ENCODE measurements at places on chromosomes 4 and X. TPM values are rescaled to one million over a fixed set of nuclear protein-coding genes. Genes with fewer than 3 reads are reported as not detected.

GRCh38 chr4:88803600-88804096 is 106.0 kb upstream of the NAP1L5 start:
- no peaks in the 10 kb centered on the region for H3K36me3 ChIP-seq
- no peaks in the 10 kb centered on the region for H3K27me3 ChIP-seq
- H3K4me1 ChIP-seq: no peaks in the 10 kb centered on the region
- H3K27ac ChIP-seq: no peak overlapping the region
- H3K4me3 ChIP-seq: no peak overlapping the region

DNA sequence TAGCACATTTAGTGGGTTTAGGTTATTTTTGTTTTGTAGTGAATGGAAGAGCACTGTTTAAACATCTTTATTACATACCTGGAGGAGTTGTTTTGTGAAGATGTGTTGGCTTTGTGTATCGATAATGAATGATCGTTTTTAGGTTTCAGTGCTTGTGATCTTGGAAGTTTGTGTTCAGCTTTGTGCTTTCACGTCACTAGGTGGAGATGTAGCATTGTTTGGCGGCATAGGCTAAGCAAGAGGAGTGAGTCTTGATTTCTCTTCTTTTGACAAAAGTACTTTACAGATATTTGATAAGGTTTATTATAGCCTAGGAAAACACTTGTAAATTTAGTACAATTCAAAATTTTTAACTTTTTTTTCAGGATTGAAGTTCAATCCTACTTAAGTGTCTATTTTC is 50.4 kb downstream of the PDK3 start:
- H3K27me3 ChIP-seq: no peaks in the 10 kb centered on the region
- no peak overlapping the region for H3K27ac ChIP-seq
- no peak overlapping the region for H3K4me3 ChIP-seq
- no peaks in the 10 kb centered on the region for H3K4me1 ChIP-seq

ARSJ gene
- 0.52 TPM for total RNA-seq

DNA sequence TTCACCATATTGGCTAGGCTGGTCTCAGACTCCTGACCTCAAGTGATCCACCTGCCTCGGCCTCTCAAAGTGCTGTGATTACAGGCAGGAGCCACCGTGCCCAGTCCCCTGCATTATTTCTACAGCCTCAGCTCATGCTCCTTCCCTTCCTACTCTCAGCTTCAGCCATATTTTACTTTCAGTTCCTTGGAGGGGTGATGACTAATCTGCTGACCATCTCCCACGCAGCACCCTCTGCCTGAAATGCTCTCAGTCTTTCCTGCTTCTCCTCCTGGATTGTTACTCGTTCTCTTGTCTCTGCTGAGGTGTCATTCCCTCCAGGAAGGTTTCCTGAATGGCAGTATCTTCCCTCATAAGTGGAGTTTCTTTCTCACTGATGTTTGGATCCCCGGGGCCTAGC is 63.3 kb downstream of the MOSPD2 start:
- no peaks in the 10 kb centered on the region for H3K27me3 ChIP-seq
- DNase-seq: no peak
- no peak overlapping the region for H3K4me3 ChIP-seq
- H3K36me3 ChIP-seq: no peaks in the 10 kb centered on the region
- no peak overlapping the region for H3K27ac ChIP-seq

AMBN gene
- total RNA-seq: not detected

GRCh38 chr4:85591406-85592098 is 116.6 kb downstream of the ARHGAP24 start:
- H3K27me3 ChIP-seq: no peaks in the 10 kb centered on the region
- no peak overlapping the region for H3K4me3 ChIP-seq
- H3K36me3 ChIP-seq: no peaks in the 10 kb centered on the region

- H3K4me1 ChIP-seq: no peaks in the 10 kb centered on the region
- no peak overlapping the region for H3K27ac ChIP-seq
- H3K36me3 ChIP-seq: no peaks in the 10 kb centered on the region
- DNase-seq: no peak
Measured at GRCh38 chrX:42242004-42242403, 318.6 kb upstream of the CASK start.

- H3K27me3 ChIP-seq: no peaks in the 10 kb centered on the region
- no peak overlapping the region for H3K4me3 ChIP-seq
- no peaks in the 10 kb centered on the region for H3K36me3 ChIP-seq
- H3K4me1 ChIP-seq: no peaks in the 10 kb centered on the region
Measured at GRCh38 chrX:141314441-141314840, 72.1 kb upstream of the SPANXC start.

GRCh38 chr4:24984602-24985532 is 45.9 kb downstream of the LGI2 start:
- peaks cover 8% of the 10 kb centered on the region for H3K4me1 ChIP-seq
- no peak for DNase-seq
- no peak overlapping the region for H3K4me3 ChIP-seq
- H3K27ac ChIP-seq: no peak overlapping the region

IL1RAPL2 gene
- not detected for total RNA-seq

F9 gene
- not detected for total RNA-seq

DNA sequence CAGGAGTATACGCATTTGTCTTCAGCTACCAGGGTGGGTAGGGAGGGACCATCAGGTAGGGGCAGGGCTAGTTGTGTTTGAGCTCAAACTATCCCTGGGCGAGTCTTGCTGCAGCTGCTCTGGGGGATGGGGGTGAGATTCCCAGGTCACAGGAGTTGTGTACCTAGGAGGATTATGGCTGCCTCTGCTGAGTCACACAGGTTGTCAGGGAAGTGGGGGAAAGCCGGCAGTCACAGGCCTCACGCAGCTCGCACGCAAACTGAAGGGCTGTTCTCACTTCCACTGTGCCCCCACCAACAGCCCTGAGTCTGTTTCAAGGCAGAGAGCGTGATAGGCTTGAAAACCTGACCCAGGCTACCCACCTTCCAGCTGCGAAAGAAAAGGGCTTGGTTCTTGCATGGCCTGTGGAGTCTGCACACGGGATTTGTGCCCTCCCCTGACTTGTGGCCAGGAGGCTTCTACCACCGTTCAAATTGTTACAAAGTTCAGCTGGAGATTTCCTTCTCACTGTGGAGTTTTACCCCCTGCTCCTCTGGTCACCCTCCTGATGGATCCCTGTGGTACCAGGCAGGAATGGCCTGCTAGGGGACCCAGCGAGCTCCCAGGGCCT is 63.8 kb downstream of the ARFIP1 start:
- H3K4me1 ChIP-seq: peaks cover 6% of the 10 kb centered on the region
- no peak overlapping the region for H3K27ac ChIP-seq
- H3K27me3 ChIP-seq: no peaks in the 10 kb centered on the region
- H3K4me3 ChIP-seq: no peak overlapping the region

MMRN1 gene
- 3.2 TPM for total RNA-seq

DNA sequence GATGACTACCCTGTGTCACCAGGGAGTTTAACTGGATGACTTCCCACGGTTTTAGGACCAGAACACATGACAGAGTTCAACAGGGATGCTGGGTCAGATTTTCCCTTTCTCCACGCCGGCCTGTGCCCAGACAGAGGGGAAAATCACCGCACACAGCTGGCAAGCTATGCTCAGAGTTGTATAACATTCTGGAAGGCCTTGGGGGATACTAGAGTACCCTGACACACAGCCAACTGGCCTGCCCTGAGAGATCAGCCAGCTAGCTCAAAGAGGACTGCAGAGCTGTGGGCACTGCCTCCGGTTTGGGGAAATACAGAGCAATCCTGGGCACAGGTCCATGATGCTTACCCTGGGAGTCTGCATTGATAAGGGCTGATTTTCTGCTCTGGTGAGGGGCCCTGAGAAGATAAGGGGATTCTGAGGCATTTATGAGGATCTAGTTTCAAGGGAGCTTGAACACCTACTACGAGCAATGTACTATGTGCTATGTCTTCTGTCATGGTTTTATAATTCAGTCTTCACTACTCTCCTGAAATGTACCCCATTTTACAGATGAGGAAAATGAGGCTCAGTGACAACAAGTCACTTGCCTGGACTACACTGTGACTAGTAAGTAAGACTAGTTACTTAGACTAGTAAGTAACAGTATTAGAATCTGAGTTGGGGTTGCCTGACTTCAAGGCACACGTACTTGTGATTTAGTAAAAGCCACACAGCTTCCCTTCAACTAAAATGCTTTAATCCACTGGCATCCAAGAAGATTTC is 14.7 kb downstream of the C4orf54 start:
- no peaks in the 10 kb centered on the region for H3K27me3 ChIP-seq
- no peak overlapping the region for H3K4me3 ChIP-seq
- H3K36me3 ChIP-seq: no peaks in the 10 kb centered on the region
- H3K27ac ChIP-seq: no peak overlapping the region
- peak; percentile 79 for DNase-seq

GRCh38 chr4:176780995-176781738 is 11.6 kb downstream of the VEGFC start:
- no peaks in the 10 kb centered on the region for H3K4me1 ChIP-seq
- no peaks in the 10 kb centered on the region for H3K27me3 ChIP-seq
- DNase-seq: no peak
- no peaks in the 10 kb centered on the region for H3K36me3 ChIP-seq
- H3K4me3 ChIP-seq: no peak overlapping the region
- no peak overlapping the region for H3K27ac ChIP-seq

GSTCD gene
- 12.6 TPM for total RNA-seq

SHROOM2 gene
- 1.5 TPM for total RNA-seq

PABPC1L2B gene
- total RNA-seq: not detected

DNA sequence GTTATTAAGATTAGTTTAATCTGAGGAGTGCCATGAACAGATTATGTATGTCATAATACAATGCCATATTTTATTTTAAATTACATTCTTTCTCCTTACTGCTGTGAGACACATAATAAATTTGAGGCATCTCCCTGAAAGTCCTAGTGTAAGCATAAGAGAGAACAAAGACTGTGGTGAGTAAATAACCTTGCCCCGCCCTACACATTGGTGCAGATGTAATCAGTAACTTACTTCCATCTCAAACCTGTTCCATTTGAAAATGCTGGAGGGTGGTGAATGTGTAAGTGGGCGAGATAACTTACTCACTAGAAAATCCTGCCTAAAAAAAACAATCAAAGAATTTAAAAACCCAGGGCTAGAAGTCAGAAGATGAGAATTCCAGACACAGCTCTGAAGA is 338.1 kb upstream of the SLIT2 start:
- H3K27ac ChIP-seq: no peak overlapping the region
- H3K4me1 ChIP-seq: no peaks in the 10 kb centered on the region
- no peaks in the 10 kb centered on the region for H3K36me3 ChIP-seq
- no peaks in the 10 kb centered on the region for H3K27me3 ChIP-seq
- DNase-seq: no peak

GRCh38 chr4:108425988-108426387 is 194.4 kb upstream of the RPL34 start:
- H3K4me3 ChIP-seq: no peak overlapping the region
- H3K36me3 ChIP-seq: no peaks in the 10 kb centered on the region
- DNase-seq: no peak
- no peaks in the 10 kb centered on the region for H3K27me3 ChIP-seq
- H3K27ac ChIP-seq: no peak overlapping the region

GYPB gene
- total RNA-seq: 36.5 TPM

- no peak for DNase-seq
- no peak overlapping the region for H3K4me3 ChIP-seq
- no peak overlapping the region for H3K27ac ChIP-seq
- no peaks in the 10 kb centered on the region for H3K4me1 ChIP-seq
- H3K27me3 ChIP-seq: no peaks in the 10 kb centered on the region
Measured at GRCh38 chrX:29662759-29663503, 552.4 kb upstream of the MAGEB2 start.

CCDC120 gene
- total RNA-seq: 4.8 TPM

- no peak overlapping the region for H3K4me3 ChIP-seq
- no peaks in the 10 kb centered on the region for H3K4me1 ChIP-seq
- no peak overlapping the region for H3K27ac ChIP-seq
- H3K36me3 ChIP-seq: no peaks in the 10 kb centered on the region
- no peaks in the 10 kb centered on the region for H3K27me3 ChIP-seq
- no peak for DNase-seq
Measured at GRCh38 chr4:119873132-119873531, 193.5 kb downstream of the MAD2L1 start.

GLOD5 gene
- total RNA-seq: not detected

SYNPO2 gene
- 72.1 TPM for total RNA-seq

GRCh38 chrX:125651426-125651825 is 331.8 kb downstream of the TEX13C start:
- no peak for DNase-seq
- H3K27me3 ChIP-seq: no peaks in the 10 kb centered on the region
- no peak overlapping the region for H3K4me3 ChIP-seq

GATA1 gene
- total RNA-seq: 0.38 TPM

DNA sequence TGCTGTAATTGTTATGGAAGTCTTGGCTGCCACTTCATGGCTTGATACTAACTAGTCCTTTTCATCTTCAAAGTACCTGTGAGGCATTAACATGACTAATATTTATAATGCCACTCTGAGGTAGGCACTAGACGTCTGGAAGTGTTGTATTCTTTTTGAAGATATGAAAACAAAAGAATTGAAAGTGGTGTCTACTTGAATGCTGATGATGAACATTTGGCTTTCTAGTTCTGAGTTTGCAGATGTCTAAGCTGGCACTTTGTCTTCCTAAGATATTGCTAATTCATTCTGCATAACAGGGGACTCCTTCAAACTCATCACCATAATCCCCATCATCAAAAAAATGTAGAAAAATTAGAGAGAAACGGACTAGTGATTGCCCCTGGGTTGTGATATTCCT is 41.6 kb upstream of the HAND2 start:
- no peaks in the 10 kb centered on the region for H3K4me1 ChIP-seq
- H3K27ac ChIP-seq: no peak overlapping the region
- no peak for DNase-seq
- H3K4me3 ChIP-seq: no peak overlapping the region

DNA sequence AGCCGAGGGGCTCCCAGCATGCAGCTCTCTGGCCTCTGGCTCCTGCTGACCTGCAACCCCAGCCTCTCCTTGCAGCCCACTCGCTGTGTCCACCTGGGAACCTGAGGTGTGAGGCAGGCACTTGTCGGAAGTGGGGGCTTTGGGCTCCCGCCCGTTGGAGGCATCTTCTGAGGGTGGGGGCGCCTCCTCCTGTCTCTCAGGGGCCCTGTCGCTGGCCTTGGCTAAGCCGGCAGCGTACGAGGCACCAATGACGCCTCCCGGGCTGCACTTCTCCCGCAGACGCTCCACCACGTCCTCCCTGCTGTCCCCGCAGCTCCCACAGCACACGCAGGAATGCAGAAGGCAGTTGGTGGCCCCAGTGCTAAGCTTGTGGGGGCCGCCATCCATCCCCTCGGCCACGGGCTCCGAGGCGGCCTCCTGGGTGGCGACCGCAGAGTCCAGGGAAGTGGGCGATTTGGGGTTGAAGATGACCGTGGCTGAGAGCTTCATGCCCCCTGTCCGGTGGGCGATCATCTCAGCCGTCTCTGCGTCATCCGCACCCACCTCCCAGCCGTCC is 42.5 kb upstream of the MXD4 start:
- DNase-seq: peak; percentile 55
- no peaks in the 10 kb centered on the region for H3K4me1 ChIP-seq
- H3K27ac ChIP-seq: no peak overlapping the region
- no peak overlapping the region for H3K4me3 ChIP-seq
- H3K27me3 ChIP-seq: no peaks in the 10 kb centered on the region

- no peak overlapping the region for H3K27ac ChIP-seq
- H3K4me1 ChIP-seq: peaks cover 20% of the 10 kb centered on the region
- H3K27me3 ChIP-seq: no peaks in the 10 kb centered on the region
- H3K36me3 ChIP-seq: no peaks in the 10 kb centered on the region
- no peak overlapping the region for H3K4me3 ChIP-seq
Measured at GRCh38 chr4:40475609-40476008, 140.5 kb downstream of the CHRNA9 start.

CT47B1 gene
- total RNA-seq: not detected
